HS-5 (cell line): ENCODE measurements at places on chromosomes 12 and 14.

DNA sequence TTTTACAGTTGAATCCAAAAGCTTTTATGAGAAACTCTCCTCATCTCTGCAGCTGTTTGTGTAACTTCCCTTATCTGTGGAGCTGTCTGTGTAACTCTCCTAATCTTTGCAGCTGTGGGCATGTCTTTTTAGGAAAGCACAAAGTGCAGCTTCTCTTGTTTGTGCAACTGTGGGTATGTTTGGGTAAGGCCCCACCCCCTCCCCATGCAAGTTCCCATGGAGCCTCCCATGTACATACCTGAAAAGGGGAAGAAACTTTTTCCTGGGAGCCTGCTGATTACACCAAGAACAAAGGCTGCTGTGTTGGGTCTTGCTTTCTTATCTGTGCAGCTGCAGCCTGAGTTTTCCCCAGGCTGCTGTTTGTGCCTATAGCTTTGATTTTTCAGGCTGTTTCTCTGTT is 42.7 kb upstream of the CDKN3 start:
- DNase-seq: no peak

DNA sequence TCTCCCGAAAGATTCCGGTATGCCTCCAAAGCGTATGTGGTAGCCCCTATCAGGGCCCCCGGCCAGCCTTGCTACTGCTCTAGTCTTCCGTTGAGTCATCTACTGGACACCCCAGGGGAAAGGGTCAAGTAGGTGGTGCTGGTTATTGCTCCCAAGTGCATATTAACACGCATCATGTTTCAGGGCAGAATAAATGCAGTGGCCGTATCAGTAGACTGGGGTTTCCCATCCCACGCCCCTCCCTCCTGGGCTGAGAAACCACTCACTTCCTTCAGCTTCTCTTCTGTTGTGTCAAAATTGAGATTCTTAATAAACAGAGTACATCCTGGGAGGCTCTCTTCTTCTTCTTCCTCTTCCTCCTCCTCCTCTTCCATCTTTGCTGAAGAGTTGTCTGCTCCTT is 39.3 kb downstream of the RBM19 start:
- DNase-seq: no peak

- no peak for DNase-seq
Measured at GRCh38 chr14:90287791-90288190, 31.4 kb downstream of the PSMC1 start.

- no peak for DNase-seq
Measured at GRCh38 chr12:109613649-109614455, 40.3 kb downstream of the MVK start.

DNA sequence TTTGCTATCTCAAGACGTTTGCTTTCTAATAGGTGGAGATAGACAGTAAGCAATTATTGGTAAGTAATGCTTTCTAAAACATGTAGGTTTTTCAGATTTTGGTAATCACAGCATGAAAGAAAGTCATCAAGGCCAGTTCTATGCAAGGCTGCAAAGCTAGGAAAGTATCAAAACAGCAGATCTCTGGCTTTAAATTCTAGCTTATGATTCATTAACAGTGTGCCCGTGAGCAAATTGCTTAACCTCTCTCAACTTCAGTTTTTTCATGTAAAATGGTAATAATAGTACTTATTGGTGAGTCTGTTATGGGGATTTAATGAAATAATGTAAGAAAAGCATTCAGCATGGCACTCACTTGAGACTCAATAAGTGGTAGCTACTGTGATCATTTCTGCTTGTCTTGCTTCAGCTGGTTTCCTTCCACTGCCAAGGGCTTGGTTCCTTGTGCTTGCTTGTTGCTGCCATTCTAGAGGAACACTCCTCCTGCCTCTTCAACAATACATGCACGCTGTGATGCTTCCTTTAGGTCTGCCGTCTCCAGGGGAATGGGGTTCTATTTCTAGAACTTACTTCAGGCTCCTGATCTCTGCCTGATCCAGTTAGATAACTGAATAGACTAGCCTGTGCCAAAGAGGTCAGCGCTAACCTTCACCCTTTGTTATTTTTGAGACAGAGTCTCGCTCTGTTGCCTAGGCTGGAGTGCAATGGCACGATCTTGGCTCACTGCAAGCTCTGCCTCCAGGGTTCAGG is 88.4 kb downstream of the CAND1 start:
- no peak for DNase-seq

DNA sequence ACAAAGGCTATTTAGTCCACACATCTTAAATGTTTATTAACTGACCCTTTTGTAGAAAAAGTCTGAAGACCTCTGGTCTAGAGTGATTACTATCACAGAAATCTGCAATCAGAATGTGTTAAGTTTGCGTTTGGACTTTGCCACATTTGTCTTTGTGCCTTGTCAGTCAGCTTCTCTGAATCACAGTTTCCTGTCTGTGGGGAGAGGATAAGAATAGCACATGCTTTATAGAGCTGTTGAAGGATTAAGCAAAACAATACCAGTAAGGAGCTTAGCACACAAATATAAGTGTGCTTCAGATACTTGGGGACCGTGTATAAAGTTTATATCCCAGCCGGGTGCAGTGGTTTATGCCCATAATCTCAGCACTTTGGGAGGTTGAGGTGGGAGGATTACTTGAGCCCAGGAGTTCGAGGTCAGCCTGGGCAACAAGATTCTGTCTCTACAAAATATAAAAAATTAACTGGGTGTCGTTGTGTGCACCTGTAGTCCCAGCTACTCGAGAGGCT is 63.0 kb upstream of the BTG1 start:
- no peak for DNase-seq

DNA sequence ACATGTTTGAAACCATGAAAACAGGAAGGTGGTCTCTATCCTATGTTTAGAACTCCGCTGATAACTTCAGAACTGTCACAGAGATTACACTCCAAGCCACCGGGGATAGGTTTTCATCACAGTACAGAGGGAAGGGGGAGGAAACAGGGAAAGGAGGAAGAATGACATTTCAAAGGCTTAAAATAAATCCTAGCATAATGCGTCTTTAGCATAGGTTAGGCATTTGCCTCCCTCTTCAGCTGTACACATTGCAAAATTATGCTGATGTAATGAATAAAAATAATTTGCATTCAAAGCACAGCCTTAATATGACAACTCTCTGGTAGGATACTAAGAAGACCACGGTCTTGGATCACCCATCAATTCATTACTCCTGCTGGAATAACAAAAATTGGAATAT is 54.3 kb upstream of the PYGL start:
- DNase-seq: no peak

- no peak for DNase-seq
Measured at GRCh38 chr12:9793779-9794395, 33.2 kb upstream of the CD69 start.

DNA sequence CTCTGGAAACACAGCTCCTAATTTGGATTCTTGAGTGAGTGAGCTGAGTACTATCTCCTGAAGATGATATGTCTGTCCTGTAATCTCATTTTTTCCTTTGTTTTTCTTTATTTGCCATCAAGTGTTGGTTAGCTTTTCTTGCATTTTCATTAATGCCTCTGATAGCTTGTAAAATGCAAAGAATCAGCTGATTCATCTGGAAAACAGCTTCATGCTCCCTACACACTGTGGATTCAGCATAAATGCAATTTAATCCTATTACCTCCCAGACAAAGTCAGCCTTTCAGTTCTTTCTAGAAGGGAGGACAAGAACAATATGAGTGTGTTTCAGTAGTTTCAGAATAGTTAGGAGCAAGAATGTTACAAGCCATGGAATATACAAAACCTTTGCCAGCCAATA is 79.4 kb downstream of the DACT1 start:
- no peak for DNase-seq

GRCh38 chr14:64303471-64303917 is 9.3 kb upstream of the ESR2 start:
- peak; percentile 33 for DNase-seq

GRCh38 chr14:81301371-81301770 is 80.6 kb upstream of the GTF2A1 start:
- no peak for DNase-seq

DNA sequence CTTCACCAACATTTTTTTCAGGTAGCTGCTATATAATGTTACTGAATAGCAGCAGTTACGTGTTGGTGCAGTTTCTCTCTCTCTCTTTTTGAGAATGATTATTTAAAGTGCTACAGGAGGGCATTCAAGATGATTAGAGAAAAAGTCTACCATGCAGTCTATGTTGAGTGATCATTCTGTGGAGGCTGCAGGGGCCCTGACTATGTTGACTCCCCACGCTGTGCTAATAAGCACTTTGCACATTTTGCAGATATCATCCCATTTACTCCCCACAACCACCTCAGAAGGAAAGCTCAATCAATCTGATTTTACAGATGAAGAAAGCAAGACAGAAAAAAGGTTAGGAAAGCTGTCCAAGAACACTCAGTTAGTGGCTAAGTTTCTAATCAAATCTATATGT is 87.8 kb downstream of the RTN1 start:
- no peak for DNase-seq

GRCh38 chr12:25307818-25308217 is 57.1 kb upstream of the KRAS start:
- peak; percentile 36 for DNase-seq

DNA sequence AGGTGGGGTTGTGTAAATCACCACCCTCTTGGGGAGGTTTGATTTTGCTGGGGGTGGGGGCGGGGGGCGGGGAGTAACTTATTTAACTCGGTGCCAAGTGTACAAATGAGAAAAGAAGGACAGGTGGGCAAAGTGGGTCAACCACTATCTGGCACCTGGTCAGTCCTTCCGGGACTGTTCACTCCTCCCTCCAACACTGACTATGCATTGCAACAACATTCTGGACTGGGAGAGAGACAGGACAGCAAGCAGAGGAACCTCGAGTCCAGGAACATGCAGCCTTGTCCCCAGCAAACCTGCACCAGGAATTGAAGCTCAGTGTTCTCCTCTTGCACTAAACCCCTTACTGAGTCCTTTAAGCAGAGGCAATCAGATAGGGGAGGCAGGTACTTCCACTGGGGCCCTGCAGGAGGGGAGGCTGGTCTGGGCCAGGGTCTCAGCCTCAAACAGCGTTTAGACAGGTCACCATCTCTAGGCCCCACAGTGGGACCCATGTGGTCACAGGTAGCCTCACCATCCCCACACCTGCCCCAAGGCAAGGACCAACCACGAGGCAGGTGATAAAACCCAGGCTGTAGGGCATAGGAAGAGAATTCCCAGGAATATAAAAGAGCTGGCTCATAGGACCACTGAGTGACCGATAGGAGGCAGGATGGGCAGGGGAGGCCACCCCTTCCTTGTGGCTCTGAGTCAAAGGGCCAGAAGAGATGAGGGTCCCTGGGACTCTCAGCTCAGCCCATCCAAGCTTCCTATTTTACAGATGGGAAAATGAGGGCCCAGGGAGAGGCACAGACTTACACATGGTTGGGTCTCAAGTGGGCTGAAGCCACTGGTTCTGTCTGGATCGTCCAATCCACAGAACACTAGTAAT is 9.8 kb downstream of the CCDC85C start:
- DNase-seq: no peak

DNA sequence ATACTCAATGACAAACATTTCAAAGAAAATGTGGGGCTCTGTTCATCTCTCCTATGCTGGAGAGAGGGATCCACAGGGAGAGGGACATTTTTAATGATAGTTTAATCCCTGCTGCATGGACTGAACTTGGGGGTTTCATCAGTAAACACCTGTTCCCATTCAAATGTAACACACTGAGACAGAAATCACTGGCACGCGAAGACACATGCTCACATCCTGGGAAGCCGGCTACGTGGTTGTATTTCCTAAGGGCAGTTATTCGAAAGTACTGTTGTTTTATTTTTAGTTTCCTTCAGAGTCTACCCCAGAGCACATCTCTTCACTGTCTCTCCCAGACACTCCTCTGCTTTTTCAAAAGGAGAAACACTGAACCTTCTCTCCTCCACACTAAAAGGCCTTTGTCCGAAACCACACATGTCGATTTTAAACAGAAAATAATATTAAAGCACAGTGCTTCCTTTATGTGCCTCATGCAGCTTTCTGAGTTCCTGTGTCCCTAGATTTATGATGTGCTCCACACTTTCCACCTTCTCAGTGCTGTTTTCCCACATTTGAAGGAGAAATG is 52.8 kb downstream of the PTHLH start:
- DNase-seq: no peak

DNA sequence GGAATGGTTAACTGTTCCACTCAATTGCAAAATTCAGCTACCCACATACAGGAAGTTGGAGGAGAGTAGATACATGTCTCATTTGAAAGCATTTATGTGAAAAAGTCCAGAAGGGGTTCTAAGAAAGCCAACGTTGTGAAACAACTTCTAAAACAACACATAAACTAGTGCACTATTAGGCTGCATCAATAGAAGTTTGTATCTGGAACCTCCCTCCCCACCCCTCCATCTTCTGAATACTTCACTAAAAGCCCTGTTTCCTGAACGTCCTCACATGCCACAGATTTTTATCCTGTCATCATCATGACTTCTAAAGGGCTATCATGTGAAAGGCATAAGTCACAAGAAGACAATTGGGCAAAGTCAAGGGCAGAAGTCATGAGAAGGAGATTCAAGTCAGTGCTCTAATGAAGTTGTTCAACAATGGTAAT is 5.5 kb downstream of the KRT79 start:
- DNase-seq: no peak

DNA sequence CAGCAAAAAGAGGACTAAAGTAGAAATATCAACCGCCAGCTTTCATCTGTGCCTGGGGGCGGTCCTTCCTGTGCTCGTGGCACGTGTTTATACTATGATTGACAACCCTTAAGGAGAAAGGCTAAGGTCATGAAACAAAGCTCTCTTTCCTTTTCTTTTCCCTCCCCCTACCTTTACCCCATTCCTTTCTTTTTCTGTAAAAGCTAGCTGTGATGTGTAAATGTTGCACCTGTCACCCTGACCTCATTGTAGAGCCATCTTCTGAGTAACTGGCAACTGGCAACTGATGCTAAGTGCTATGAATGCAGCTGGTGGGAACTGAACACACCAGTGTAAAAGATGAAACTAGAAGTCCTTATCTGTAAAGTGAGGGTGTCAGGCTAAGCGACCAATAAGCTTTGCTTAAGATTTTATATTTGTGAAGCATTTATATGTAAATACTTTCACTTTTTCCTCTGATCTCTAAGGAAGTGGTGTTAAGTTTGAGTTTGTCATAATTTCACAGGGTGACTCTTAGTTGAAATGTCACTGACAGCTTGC is 102.8 kb upstream of the BCAT1 start:
- no peak for DNase-seq

- no peak for DNase-seq
Measured at GRCh38 chr12:85572956-85573355, 263.3 kb downstream of the RASSF9 start.

DNA sequence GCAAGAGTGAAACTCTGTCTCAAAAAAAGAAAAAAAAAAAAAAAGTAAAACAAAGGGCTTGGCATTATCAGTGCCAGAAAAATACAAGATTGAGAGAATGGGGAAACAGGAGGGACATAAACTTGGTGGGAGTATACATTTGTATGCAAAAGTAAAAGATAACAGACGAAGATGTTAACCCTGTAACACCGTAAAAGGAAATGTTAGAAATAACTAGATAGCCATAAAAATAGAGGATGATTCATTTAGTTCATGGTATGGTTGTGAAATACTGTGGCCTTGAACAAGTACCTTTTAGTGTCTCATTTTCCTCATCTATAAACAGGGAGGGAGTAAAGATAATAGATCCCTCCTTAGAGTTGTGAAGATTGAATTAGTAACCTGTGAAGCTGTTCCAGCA is 33.3 kb downstream of the ATP2A2 start:
- DNase-seq: peak; percentile 77
